ENCODE measurements at places on chromosomes 12 and 14.

- DNase-seq = no peak
Observed at GRCh38 chr12:15165012-15165659, 56.1 kb downstream of the RERG start.

DNA sequence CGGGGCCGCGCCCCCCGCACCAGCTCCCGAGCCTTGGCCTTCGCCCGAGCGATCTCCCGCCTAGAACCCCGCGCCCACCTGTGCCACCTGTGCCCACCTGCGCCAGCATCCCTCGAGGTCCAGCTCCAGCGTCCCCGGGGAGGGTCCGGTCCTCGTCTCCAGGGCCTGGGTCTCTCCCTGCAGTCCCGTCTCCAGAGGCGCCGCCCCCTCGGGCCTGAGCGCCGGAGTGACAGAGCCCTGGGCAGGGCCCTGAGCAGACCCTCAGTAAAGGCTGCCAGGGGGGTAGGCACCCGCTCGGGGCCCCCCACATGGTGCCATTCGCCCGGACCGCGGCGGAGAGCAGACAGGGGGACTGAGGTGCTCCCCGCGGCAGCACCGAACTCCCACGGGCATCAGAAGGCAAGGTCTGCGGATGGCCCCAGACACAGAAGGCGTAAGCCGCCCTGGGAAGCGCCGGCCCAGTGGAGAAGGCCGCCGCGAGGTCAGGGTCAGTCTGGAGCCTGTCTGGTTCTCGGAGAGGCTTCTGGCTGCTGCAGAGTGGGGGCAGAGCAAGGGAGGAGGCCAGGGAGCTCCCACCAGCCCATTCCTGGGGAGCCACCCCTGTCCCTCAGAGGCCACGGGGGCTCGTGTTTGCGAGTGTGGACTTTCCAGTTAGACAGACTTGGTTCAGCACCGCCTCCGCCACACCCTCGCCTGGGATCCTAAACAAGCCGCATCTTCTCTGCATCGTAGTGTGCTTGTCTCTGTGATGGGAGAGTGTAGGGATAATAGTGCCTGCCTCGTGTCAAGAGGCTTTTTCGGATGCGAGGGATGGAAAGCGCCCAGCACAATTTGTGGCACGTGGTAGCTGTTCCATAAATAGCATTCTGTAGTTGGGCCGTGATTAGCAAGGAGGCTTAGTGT, 1.1 kb upstream of the PPP1R13B start:
- DNase-seq = peak; percentile 40

- DNase-seq = no peak
Observed at GRCh38 chr12:123741937-123742572, 20.0 kb upstream of the DNAH10 start.

DNA sequence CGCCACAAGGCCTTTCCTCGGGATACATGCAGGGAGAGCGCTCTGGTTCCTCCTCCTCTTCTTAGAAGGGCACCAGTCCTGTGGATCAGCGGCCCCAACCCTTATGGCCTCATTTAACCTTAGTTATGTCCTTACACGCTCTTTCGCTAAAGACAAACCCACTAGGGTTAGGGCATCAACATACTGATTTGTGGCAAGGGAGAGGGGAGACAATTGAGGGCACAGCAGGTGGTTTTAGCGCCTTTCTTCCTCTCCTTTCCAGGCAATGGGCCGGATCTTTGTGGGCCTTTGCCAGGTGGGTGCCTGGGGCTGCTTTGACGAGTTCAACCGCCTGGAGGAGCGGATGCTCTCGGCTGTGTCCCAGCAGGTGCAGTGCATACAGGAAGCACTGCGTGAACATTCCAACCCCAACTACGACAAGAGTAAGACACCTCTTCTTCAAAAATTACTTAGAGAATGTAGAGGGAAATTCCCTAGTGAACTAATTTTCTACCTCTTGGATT, 43.6 kb downstream of the DYNC1H1 start:
- DNase-seq = no peak

DNA sequence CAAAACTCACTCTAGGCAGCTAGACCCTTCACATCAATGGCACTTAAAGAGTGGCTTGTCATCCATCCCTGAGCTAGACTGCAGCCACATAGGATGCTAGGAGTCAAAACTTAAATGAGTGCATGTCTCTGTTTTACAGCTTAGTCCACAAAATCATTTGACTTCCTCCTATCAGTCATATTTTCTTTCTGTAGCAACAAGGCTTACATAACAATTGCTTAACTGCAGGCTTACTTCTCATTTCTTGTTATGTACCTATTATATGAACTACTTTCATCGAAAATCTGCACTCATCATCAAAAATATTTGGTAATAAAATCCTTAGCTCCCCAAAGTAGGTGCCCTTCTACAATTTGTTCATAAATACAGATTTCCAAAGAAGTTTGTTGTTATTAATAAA, 30.1 kb downstream of the CLEC1A start:
- no peak for DNase-seq
